Hindlimb muscle (tissue), 1 donor: ENCODE measurements at places on chromosomes 2 and 18. TPM values are rescaled to one million over a fixed set of nuclear protein-coding genes. Genes with fewer than 3 reads are reported as not detected.

The NT5C1B gene
- polyA plus RNA-seq: not detected

DNA sequence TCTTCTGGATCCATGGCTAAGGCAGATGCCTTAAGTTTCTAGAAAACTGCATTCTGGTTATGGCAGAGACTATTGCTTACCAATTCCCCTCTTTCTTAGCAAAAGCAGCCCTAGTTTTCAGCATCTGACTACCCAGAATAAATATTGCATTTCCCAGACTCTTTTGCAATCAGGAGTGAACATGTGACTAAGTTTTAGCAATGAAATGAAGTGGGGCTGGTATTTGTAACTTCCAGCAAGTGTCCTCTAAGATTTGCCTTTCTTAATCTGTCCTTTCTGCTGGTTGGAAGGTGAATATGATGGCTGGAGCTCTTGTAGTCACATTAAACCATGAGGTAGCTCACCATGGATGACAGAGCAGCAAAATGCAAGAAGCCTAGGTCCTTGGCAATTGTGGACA, 132.9 kb upstream of the PKDCC start:
- no peak for DNase-seq

- no peak for DNase-seq
Measured at GRCh38 chr2:12675801-12676200, 40.9 kb upstream of the TRIB2 start.

- DNase-seq: no peak
Measured at GRCh38 chr2:230134496-230135129, 65.9 kb upstream of the SLC16A14 start.

GRCh38 chr2:128159437-128159836, 68.4 kb downstream of the UGGT1 start:
- DNase-seq: no peak

GRCh38 chr2:191171708-191172355, 21.0 kb upstream of the STAT4 start:
- no peak for DNase-seq

DNA sequence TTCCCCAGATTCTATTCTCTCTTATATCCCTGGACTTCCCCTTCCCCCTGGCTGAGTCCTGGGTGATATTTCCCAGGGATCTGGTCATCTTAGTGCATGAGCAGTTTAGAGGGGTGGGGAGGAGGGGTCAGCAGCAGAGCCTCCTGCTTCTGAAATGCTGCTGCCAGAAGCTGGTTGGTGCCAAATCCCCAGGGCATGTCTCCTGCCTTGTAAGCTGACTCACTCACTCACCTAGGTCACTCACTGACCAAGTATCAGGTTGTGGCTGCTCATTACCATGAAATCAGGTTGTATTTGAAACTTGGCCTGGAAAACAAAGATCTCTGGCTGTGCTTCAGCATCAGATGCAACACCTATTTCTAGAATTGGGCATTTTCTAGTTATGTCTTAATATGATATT, 14.3 kb downstream of the GPR39 start:
- DNase-seq: no peak

DNA sequence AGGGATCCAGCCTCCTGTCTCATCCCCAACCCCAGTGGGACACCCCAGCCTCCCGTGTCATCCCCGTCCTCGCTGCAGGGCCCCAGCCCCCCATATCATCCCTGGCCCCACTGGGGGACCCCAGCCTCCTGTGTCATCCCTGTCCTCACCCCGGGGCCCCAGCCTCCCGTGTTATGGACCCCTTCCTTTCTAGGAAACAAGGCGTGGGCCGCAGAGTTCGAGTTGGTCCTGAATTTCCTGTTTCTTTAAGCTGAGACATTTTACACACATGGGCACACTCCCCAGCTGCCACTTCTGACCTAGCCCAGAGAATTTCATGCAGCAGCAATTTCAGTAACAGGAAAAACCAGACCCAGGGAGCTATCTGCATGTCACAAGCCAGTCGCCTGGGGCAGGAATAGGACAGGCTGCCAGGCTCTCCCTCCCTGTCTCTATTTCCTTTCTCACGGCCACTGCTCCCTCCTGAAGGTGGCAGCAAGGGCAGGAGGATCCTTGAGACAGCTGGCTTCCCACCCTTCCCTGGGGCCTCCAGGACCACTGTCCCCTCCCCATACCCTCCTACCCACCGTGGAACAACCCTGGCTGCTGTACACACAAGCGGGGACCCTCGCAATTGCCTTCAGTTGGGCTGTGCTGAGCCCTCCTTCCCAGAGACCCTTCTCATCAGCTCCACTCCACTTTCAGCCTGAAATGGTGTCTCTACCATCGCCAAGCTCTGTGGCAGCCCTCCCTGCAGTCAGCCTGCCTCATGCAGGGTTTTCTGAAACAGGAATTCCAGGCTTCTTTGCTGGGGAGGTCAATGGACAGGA, 141.9 kb upstream of the ID2 start:
- no peak for DNase-seq
